ENCODE measurements at places on chromosomes 16 and 17. TPM values are rescaled to one million over a fixed set of nuclear protein-coding genes. Genes with fewer than 3 reads are reported as not detected.

- no peak overlapping the region for H3K27ac ChIP-seq
- no peaks in the 10 kb centered on the region for H3K27me3 ChIP-seq
- DNase-seq = no peak
- no peaks in the 10 kb centered on the region for H3K4me1 ChIP-seq
- no peaks in the 10 kb centered on the region for H3K36me3 ChIP-seq
Measured at GRCh38 chr16:35733971-35734702, 2274.7 kb downstream of the TP53TG3F start.

DNA sequence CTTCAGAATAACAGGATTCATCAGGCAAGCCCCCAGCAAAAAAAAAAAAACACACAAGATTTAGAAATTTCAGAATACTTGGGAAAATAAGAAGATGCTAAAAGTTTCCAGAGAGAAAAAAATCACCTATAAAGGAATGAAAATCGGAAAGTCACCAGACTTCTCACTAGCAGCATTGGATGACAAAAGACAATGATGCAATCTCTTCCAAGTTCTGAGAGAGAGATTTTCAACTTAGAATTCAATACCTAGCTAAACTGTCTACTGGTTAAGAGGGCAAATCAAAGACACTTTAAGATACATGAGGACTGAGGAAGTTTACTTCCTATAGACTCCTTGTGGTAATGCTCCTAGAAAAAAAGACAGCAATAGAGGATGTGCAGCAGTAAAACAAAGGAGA, 23.9 kb upstream of the TNS4 start:
- no peaks in the 10 kb centered on the region for H3K4me1 ChIP-seq
- H3K27me3 ChIP-seq = no peaks in the 10 kb centered on the region
- no peak for DNase-seq
- H3K4me3 ChIP-seq = no peak overlapping the region
- H3K27ac ChIP-seq = no peak overlapping the region

Gene C17orf67
- 1.9 TPM for polyA plus RNA-seq

Gene BRIP1
- polyA plus RNA-seq = 3.7 TPM
